EL (cell line): ENCODE measurements at places on chromosomes 12 and 14.

DNA sequence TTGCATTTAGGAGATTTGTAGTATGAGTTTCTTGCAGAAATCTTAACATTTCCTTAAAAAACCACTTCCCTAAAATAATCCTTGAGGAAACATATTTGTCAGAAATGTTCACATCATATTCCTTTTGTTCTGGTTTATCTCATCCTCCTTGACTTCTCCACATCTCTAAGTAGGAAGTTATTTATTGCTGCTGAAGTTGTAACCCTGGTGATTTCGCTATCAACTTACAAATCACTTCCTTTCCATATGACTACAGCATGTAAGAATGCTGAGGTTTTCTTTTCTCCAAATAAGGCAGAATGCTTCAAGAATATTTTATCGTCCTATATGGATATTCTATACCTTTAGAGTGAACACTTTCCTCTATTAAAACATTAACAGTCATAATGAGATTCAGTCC, 751.7 kb downstream of the NRXN3 start:
- DNase-seq: peak; percentile 83

GRCh38 chr14:91729756-91730155, 2.1 kb downstream of the CATSPERB start:
- no peak for DNase-seq

GRCh38 chr12:92142251-92142926, 3.3 kb downstream of the BTG1 start:
- DNase-seq: no peak

GRCh38 chr12:87311206-87311605, 718.0 kb downstream of the C12orf50 start:
- no peak for DNase-seq

- DNase-seq: peak; percentile 31
Observed at GRCh38 chr14:94823556-94824341, 53.8 kb upstream of the GSC start.

- DNase-seq: no peak
Observed at GRCh38 chr12:32230613-32230993, 124.0 kb downstream of the BICD1 start.

- DNase-seq: peak; percentile 31
Observed at GRCh38 chr14:103629503-103630121, 601 bp downstream of the KLC1 start.
